HCEC 1CT (cell line): ENCODE measurements at places on chromosomes 3 and 15.
A peak's percentile ranks its signal among the peaks of the same experiment; 100 is the strongest.

DNA sequence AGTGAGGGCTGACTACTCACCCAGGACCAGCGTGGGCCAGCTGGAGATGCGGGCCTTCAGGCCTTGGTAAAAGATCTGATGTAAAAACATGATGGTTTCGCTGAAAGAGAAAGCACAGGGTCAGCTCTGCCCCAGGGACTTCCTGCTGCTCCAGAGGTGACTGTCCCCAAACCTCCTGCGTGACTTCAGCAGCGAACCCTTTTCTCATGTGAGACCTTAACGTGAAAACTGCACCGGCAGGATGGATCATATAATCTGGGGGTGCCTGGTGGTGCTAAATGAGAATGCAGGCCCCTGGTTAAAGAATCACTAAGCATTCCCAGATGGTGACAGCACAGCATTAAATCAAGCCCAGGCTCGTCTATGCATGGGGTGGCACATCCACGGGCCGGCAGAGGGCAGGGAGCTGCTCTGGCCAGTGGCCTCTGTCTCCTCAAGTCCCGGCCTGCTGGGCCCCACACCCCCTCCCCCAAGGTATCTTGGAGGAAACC lies 55.4 kb downstream of the RASGRF1 start:
- DNase-seq, result peak; percentile 7

- no peak for DNase-seq
Measured at GRCh38 chr3:86257955-86258641, 732.9 kb downstream of the VGLL3 start.

DNA sequence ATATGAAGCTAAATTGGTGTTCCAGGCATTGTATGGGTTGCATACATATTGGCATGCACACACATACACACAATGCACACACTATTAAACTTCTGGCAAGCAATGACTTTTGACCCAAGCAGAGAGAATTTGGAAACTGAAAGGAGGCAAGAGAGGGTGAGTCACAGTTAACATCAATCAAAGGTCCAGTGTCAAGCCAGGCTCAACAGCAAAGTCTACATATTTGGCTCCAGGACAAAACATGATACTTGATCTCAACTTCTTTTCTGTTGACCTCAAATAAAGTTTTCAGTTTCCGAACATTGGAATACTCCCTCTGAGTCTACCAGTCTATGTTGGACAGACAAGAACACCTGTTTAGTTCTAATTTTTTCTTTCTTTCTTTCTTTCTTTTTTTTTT lies 28.3 kb downstream of the IL12A start:
- DNase-seq, result peak; percentile 82

DNA sequence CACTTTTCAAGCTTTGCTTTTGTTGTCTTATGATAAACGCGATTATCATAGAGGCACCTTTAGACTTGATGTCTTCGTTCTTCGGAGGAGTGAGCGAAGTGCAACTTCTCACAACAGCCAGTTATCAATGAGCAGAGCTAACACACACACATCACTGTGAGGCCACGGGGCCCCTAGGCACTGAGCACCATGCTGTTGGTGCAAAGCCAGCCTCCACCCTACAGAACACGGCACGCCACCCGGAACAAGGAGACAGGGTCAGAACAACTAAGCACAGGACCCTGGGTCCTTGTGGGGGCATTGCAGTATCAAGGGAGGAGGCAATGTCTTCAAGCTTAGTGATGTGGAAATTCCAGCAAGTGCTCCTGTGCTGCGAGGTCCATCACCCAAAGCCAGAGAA lies 244.5 kb downstream of the OCA2 start:
- no peak for DNase-seq

- peak; percentile 35 for DNase-seq
Measured at GRCh38 chr3:107680698-107681097, 157.9 kb downstream of the BBX start.
